GM12878 (cell line): ENCODE measurements at places on chromosomes 16 and 17.
A peak's percentile ranks its signal among the peaks of the same experiment; 100 is the strongest.

DNA sequence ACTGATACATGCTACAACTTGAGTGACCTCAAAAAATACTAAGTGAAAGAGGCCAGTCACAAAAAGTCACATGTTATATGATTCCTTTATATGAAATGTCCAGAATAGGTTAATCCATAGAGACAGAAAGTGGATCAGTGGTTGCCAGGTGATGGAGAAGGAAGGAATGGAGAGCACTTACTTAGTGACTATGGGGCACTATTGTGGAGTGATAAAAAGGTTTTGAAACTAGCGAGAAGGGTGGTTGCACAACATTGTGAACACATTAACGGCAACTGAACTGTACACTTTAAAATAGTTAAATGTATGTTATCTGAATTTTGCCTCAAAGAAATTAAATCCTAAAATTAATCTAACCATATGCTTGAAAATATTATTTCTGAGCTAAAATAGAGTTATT is 25.9 kb downstream of the AMFR start:
- DNase-seq: no peak

DNA sequence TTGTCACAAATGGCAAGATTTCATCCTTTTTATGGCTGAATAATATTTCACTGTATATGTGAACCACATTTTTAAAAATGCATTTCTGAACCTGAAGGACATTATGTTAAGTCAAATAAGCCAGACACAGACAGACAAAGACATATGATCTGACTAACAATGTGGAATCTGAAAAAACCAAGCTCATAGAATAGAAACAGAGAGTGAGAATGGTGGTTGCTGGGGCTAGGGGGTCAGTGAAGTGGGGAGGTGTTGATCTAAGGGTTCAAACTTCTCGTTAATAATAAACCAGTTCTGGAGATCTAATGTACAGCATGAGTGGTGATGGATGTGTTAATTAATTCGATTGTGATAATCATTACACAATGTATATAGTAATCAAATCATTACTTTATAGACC is 475.1 kb downstream of the WWOX start:
- DNase-seq: no peak

DNA sequence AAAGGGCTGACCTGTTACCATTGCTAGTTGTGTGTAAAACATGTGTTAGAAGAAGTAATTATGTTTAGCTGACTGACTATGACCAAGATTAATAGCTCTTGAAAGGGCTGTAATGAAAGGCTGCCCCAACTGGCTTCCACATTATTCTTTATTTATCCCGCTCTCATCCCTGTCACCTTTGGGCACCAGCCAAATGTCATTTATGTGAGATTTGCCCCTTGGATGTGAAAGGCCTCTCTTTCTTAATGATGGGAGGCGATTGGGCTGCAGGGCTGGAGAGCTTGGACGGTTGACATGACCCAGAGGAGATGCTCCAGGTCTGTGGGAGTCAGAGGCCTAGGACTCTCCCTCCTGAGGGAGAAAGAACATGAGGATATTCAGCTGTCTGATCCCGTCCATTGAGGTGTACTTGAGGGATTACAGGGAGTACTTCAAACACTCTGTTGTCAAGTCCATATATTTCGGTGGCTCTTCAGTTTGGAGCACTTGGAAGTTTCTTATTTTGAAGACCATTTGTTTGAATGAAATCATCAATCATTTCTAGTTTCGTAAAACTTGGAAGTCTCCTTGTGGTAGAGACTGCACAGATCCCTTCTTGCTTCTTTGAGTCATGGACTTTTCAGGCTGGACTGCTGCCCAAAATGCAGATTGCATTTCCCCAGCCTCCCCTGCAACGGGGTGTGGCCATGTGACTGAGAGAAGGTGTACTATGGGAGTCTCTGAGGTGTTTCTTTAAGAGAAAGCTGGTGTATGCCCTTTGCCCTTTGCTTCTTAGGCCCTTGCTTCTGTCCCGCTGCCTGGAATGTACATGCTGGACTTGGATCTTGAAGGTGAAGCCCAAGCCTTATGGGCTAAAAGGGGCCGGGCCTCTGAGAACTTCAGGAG is 51.3 kb downstream of the FTO start:
- DNase-seq: no peak

DNA sequence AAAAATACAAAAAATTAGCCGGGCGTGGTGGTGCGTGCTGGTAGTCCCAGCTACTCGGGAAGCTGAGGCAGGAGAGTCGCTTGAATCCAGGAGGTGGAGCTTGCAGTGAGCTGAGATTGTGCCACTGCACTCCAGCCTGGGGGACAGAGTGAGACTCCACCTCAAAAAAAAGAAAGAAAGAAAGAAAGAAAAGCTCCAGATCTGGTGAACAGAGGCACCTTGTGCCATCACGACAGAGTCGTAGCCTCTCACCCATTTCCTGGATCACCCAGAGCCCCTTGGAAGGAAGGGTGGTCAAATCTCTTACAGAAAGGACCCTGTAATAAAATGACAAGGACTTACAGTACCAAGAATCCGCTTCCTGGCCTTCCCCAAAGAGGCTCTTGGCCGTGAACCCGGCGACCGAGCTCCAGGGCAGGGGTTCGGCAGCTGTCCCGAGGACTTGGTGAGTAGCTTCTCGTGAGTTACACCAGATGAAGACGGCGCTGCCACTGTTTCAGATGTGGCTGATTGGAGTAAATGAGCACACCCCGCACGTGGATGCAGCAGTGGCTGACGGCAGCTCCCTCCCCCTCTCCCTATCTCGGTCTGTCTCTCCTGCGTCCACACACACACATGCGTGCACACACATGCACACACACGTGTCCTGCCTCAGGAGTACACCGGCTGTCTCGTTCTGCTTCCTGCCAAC is 13.5 kb downstream of the LGALS3BP start:
- no peak for DNase-seq

- DNase-seq: no peak
Observed at GRCh38 chr16:19879241-19879792, 5.3 kb downstream of the GPRC5B start.

GRCh38 chr17:28949185-28950016 is 1.9 kb downstream of the PHF12 start:
- no peak for DNase-seq

DNA sequence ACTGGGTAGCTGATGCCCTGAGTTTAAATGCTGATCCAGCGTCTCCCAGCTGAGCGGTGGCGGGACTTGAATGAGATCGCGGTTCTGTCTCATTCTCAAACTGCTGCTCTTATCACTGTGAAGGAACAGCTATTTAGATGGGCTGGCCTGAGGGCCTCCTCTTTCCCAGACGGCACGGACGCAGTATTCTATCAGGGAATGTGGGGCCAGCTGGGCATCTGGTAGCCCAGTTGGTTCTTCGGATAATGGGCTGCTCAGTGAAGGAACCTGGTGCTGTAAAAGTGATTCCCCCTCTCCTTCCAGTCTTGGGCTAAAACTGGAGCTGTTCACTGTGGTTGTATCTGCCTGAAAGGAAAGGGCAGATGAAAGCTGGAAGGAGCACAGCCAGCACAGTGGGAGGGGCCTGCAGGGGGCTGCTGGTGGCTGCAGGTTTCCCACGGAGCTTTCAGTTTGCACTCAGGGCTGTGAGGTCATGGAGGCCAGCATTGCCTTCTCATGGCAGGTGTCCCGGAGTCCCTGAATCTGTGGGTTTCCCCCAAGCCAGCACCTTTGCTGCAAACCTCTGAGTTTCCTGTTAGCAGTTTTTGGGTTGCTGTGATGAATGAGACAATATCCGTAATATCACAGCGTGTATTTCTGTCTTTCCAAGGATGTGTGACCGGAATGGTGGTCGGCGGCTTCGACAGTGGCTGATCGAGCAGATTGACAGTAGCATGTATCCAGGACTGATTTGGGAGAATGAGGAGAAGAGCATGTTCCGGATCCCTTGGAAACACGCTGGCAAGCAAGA is 3.6 kb downstream of the IRF8 start:
- DNase-seq: peak; percentile 92

- no peak for DNase-seq
Observed at GRCh38 chr17:66411520-66411919, 109.1 kb downstream of the PRKCA start.

DNA sequence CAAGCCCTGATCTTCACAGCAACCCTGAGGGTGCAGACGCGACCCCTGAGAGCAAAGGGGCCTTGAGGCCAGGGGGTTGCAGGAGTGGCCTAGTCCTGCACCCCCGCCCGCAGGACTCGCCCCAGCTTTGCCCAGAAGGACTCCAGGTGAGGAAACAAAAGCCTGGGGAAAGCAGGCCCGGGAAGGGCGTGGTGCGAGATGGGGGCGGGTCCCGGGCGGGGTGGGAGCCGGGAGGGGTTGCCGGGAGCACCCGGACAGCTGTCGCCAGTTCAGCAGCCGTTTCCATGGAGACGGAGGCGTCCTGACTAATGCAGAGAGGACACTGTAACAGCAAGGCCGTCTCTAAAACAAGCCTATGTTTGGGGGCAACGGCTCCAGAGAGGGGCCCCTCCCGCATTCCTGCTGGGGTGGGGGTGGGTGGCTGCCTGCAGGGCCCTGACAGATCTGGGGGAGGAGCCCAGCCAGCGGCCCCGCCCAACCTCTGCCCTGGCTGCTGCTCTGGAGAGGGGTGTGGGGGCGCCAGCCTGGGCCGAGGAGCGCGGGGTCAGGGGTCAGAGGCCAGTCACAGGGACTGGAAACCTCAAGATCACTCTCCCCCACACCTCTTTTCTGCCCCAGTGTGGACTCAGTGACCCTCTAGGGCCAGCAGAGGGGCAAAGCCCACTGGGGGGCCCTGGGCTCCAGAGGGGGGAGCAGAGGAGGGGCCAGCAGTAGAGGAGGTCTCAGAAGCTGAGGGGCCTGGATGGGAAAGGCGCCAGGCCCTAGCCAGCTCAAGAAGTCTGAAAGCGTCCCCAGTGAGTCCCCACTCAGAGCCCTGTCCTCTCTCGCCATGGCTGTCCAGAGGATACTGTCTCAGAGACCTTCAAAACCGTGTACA is 3.1 kb upstream of the TPPP3 start:
- DNase-seq: no peak

- DNase-seq: no peak
Observed at GRCh38 chr16:50071075-50071671, 5.4 kb downstream of the HEATR3 start.

- peak; percentile 83 for DNase-seq
Observed at GRCh38 chr17:50511058-50511457, 2.8 kb downstream of the MYCBPAP start.

DNA sequence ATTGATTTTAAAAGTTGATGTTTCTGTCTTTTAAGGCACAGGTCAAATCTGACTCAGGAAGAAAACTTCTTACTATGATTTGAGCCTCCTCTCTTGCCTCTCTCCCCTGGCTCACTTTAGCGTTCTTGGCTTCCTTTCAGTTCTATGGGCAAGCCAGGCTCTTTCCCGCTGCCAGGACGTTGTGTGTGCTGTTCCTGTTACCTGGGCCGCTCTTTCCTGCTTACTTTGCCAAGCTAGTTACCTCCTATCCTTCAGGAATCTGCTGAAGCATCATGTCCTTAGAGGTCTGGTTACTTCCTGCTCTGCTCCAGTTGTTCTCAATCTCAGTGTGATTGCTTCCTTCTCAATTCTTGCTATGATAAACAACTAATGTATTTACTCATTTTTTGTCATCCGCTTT is 1108.5 kb upstream of the EEF2KMT start:
- no peak for DNase-seq

GRCh38 chr16:5065813-5066212 is at the start of gene C16orf89:
TSS of gene C16orf89 (minus strand) at chr16:5065956. CDS start at chr16:5065908, 48 bp downstream.
- no peak for DNase-seq

GRCh38 chr16:11181899-11182279 is 74.1 kb downstream of the SOCS1 start:
- peak; percentile 64 for DNase-seq

GRCh38 chr16:69253870-69254341 is 57.2 kb upstream of the VPS4A start:
- DNase-seq: no peak

DNA sequence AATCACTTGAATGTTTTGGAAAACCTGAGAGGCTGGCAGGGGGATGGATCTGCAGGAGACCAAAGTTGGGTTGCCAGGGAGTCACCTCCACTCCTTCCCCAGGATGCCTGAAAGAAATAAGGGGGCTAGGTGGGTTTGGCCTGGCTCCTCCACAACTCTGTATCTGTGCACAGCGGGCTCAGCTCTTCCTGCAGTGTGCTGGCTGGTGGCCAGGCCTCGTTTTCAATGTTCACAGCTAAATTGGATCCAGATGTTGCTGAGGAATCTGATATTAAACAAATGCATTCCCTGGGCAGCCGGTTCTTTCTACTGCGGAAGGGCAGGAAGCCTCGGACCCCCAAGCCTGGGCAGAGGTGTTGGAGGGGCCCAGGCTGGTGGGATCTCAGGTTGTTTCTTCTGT is 106.2 kb downstream of the N4BP1 start:
- no peak for DNase-seq
